ENCODE measurements at places on chromosomes 5 and 9. TPM values are rescaled to one million over a fixed set of nuclear protein-coding genes. Genes with fewer than 3 reads are reported as not detected.
A peak's percentile ranks its signal among the peaks of the same experiment; 100 is the strongest.

DNA sequence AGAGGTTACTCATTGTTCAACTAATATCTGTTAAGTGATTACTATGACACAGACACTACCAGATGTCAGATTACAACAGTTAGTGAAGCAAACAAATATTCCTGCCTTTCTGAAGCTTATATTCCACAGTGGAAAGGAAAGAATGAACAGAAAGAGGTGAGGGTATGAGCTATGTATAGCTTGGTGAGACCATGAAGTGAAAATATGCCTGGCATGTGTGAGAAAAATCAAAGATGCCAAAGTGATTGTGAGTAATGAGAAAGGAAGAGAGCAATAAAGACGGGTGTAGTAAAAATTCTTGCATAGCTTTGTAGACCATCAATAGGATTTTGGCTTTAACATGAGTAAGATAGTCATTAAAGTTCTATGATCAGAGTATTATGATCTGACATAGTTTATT lies 734.5 kb upstream of the NUDT12 start:
- DNase-seq: no peak

GRCh38 chr9:94928691-94929368 lies 202.3 kb downstream of the AOPEP start:
- DNase-seq: no peak

DNA sequence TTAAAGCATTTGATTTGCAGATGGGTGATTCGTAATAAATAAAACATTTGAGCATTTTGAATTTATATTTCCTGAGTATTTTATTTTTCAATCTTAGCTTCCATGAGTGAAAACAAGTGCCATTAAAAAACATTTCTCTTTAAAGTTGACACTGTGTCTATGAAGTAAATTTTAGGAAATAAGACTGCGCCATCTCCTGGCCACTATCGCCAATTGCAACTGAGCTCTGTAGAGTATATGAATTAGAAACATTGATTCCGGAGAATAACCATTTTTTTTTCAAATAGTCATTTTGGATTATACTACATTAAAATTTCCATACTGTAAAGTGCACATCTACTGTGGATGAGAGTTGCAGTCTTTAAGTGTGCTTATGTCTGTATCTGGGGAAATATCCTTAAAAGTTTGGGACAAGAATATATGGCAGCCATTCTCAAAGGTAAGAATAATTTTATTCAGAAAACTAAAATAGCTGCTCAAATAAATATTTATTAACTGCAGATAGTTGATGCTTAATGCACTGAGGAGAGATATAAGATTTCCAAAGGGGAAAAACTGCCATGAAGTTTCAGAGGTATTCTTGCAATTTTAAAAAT lies 5.9 kb downstream of the DMRTA1 start:
- peak; percentile 74 for DNase-seq

The APC gene
- 26.0 TPM for total RNA-seq

The PCDHGA4 gene
- 0.05 TPM for total RNA-seq

Measured in HT-29 (cell line).